ENCODE measurements at places on chromosomes 7 and 10. TPM values are rescaled to one million over a fixed set of nuclear protein-coding genes. Genes with fewer than 3 reads are reported as not detected.

The PLEKHS1 gene
- total RNA-seq = not detected

The PLAU gene
- 23.8 TPM for total RNA-seq

The C10orf95 gene
- 0.44 TPM for total RNA-seq

The KCP gene
- total RNA-seq = 1.8 TPM

The SLC18A3 gene
- not detected for total RNA-seq

The TMEM213 gene
- total RNA-seq = not detected

The UCN3 gene
- not detected for total RNA-seq

The DMBT1 gene
- total RNA-seq = not detected

The TBRG4 gene
- total RNA-seq = 146 TPM

DNA sequence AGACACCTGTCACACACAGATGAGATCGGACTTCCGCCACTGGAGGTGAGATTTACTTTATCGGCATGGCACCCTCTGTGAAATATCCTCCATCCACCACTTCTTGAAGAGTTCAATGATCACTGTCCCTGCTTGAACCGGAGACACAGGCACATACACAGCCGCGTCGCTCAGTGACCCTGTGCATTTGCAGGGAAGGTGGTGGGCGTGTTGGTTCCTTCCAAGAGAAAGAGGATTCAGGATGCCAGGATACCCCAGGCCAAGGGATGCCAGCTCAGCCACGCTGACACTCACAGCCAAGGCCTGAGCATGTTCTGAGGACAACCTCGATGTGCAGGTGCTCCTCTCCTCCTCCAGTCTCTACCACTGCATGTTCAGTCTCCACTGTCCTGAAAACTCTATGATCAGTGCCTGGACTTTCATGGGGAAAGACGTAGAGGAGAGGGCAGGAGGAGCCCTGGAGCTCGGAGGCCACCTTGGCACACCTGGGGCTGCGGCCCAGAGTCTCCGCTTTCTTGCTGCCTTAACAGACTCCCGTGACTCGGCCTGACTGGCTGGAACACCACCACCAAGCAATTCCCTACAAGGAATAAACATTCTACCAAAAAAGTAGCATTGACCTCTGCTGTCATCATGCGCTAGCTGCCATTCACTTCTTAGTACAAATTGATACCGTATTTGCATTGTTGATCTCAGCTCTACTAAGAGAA lies 115.2 kb downstream of the TCERG1L start:
- no peak for DNase-seq

DNA sequence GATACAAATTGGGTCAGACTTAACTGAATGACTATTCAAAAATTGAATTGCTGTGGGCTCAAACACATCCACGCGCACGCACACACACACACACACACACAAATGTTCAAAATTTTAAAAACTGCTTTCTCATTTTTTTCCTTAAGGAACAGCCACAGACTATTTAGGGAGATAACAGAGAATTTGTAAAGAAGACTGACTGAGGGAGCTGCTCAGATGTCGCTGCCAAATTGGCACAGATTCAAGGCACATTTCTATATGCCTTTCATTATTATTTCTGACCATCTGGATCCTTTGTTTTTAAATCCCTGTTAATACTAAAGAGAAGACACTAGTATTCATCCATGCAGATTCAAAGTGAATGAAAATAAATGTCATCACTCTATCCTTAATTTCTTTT lies 154.8 kb downstream of the DGKB start:
- no peak for DNase-seq

- DNase-seq = no peak
Observed at GRCh38 chr7:116239434-116239833, 29.1 kb downstream of the TES start.

- no peak for DNase-seq
Observed at GRCh38 chr7:295155-296154, 5.5 kb downstream of the FOXL3 start.

GRCh38 chr10:104487794-104488438 lies 134.3 kb downstream of the CFAP58 start:
- DNase-seq = no peak

DNA sequence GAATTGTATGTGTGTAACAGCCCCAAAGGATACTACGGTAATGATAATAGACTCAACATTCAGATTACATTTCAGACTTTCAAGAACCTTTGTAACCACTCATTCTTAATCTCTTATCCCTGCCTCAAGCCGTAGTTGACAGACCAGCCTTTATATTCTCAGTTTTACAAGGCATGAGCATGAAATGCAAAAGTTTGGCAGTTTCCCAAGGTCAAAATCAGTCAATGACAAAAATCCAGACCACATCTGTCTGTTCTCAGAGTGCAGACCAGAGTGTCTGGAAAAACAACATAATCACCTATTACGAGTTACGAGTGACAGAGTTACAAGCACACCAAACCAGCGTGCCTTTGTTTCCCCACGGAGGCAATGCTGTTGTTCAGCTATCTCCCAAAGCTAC lies 178.6 kb upstream of the LRGUK start:
- DNase-seq = no peak

DNA sequence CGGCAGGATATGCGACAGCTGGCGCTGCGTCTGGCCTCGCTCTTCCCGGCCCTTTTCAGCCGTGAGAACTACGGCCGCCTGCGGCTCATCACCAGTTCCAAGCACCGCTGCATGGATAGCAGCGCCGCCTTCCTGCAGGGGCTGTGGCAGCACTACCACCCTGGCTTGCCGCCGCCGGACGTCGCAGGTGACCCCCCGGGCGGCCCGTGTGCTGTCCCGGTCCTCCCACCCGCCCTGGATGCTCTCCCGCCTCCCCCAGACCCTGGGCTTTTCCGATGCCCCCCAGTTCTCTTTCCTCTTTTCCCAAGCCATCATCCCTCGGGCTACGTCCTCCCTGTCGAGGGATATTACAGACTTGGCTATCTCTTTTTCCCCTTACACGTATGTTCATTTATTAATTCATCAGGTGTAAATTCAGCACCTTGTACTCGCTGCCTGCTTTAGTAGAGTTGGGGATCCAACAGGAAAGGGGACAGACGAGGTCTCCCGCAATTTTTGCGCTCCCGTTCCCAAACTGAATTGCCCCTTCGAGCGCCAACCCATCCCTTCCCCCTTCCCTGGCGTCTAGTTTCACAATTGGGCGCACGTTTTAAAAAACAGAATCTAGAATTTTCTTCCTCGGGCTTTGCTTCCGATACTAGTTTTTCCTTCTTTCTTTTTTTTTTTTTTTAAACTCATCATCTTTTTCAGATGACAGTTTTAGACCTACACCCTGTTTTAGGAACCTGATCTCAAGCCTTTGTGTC lies 846 bp downstream of the MINPP1 start:
- DNase-seq = no peak

DNA sequence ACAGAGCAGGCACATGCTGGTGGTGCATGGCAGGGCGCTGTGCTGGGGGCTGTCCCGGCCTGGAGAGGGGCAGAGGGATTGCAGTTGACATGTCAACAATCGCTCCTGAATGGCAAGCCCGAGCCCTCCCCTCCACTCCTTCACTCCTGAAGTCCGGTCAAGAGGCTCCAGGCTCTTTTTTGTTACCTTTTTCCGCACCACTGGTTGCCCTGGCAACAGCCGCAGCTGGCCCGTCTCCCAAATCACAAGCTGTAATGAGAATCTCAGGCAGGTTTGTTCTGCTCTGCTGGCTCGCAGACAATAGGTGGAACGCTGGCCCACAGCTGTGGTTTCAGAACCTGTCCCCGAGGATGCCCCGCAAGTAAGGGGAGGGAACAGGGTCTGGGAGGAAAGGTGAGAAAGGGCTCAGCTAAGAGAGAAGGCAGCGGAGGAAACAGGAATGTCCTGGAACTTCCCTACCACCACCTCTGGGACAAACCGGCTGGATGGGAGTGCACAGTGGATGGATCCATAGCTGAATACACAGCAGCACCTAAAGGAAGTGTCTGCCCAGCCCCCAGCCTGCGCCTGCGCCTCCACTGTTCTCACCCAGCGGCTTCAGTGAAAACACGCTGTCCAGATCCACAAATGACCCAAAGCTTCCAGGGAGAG lies 58.9 kb downstream of the CALML3 start:
- peak; percentile 67 for DNase-seq

GRCh38 chr10:122089311-122090017 lies 100.5 kb downstream of the TACC2 start:
- no peak for DNase-seq

- no peak for DNase-seq
Observed at GRCh38 chr7:158123753-158124152, 463.9 kb downstream of the PTPRN2 start.

- no peak for DNase-seq
Observed at GRCh38 chr10:42975558-42976340, 101.1 kb upstream of the RET start.

All from H1 (cell line).